Cortex of kidney (tissue), 1 donor: ENCODE measurements at places on chromosomes 4 and X.

GRCh38 chr4:66331761-66332160 is 661.5 kb upstream of the EPHA5 start:
- no peak for DNase-seq

DNA sequence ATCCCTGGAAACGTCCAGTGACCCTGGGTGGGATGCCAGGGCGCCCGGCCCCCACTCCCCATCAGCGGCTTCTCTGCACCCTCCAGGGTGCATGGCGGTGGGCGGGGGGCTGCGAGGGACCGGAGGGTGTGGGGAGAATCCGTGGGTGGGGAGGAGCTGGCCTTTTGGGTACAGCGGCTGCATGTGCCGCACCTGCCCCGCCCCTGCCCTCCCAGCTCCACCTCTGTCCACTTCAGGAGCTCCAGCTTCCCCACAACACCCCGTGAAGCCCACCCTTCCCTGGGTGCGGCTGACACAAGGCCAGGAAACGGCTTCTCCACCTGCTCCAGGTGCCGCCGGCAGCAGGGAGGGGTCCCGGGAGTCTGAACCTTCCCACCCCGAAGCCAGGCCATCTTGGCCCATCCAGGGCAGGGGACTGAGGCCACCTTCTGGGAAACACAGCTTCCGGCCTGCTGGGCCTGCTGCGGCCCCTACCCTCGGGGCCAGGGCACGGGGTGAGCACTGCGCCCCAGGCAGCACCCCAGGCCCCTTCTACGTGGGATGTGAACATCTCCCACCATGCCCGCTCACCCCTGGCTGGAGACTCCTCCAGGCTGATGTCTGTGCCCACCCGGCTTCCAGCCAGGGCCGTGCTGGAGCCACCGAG is 34.6 kb downstream of the CPLX1 start:
- no peak for DNase-seq

DNA sequence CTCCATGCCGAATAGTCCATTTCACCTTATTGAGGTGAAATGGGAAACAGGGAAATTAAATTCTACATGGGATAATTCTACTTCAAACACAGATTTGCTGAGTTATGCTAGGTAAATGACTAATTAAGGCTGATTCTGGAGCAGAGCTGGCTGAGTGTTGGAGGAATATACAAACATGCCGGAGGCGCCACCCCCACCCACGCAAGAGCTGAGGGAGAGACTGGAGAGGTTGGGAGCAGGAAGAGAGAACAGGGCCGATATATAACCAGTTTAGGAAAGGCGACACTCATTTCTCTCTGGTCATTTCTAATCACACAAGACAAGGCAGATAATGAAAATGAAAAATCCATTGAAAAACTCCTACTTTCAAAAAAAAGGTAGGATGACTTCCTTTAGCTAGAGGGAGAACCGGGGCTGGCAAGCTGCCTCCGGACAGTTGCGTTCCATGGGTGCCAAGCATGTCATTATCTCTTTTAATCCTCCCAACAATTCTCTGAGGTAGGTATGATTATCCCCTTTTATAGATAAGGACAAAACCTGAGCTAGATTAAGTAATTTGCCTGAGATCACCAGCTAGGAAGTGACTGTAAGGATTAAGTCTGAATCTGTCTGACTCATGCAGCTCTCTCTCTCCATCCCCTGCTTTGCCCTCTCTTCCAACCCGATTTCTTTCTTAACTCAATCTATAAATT is 27.6 kb upstream of the CFAP299 start:
- DNase-seq: no peak

DNA sequence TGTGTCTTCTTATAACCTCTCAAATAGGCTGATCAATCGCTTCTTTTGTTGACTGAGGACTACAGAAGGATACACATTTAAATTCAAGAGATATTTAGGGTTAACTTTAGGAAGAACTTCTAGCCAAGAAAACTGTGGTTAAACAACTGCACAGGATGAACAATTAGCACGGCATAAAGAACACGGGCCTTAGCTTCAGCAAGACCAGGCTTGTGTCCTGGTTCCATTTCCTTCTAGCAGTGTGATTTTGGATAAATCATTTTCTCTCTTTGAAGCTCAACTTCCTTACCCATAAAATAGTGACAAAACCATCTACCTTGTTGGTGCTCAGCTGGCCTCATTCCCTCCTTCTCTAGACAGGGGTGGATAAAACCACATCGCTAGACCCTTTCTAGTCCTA is 117.6 kb downstream of the TSPAN5 start:
- DNase-seq: no peak

GRCh38 chr4:185825737-185826136 is 13.7 kb upstream of the SORBS2 start:
- no peak for DNase-seq

DNA sequence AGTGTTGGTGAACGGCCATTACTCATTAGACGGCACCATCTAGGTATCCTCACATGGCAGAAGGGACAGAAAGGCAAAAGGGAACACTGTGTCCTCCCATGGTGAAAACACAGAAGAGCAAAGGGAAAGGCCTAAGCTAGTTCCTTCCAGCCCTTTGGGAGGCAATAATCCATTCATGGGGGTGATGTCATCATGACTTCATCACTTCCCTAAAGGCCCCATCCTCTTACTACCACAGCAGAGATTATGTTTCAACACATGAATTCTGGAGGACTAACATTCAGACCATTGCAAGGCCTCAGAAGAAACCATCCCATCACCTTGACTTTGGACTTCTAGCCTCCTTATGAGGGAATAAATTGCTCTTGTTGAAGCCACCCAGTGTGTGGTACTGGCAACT is 238.2 kb downstream of the MGST2 start:
- DNase-seq: no peak

DNA sequence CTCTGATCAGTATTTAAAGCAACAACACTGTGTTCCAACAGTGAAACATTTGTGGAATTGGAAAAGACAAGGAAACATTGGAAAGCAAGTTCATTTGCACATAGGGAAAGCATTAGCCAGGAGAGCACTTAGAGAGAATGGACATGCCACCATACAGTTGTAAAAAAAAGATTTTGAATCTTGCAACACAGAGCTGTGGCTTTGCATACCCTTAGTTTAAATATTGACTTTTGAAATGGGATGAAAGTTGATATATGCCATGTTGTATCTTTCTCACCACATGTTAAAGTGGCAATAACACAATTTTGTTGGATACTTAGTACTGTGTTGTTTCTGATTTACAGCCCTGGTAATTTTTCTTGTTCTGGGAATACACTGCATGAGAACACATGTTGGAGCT is 208.1 kb downstream of the BMPR1B start:
- DNase-seq: no peak

DNA sequence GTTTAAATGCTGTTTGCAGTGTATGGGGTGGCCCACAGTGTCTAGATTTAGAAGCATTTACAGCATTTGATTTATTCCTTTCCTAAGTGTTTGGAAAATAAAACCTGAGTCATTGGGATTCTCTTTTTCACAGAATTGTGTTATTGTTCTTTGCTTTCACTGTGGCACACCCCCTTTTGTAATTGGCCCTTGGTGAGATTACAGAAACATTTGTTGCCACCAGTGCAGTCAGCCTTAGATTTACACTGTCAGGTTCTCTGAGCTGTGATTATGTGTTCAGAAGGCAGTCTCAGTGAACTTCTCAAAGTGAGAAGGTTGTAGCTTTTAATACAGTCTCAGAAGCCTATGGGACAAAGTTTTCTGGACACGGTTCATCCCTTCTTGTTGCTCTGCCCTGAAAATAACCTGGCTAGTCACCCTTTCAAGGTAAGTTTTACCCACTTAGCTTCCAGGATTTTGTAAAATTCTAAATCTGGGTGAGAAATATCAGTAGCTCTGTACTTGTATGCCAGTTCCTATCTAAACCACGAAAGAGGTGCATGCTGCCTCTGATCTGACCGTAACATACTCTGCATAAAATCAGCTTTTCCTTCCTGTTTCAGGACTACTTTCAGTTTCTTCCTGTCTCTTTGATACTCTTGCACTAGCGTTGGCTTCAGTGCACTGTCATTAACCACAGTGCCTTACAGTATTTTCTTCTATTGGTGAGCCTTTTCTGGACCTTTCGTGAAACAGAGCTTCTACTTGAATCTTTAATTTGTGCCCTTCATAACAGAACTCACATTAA is 12.6 kb downstream of the RUFY3 start:
- DNase-seq: no peak

GRCh38 chr4:165765053-165765452 is 108.0 kb upstream of the TLL1 start:
- no peak for DNase-seq

DNA sequence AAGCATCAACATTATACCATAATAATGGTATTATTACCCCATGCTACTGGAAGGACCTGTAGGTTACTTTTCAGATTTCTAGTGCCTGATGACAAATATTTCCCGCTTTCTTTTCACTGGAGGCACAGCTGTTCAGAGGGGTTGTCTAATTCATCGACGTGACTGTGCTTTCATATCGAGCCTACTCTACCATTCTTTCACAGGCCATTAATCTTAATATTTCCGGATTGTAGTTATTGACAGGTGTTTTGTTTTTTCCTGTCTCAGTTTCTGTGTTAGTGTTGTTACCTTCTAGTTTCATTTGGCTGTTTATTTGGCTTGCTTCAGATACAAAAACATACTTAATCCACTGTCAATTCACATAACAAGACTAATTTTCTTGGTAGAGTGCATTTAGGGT is 330.9 kb downstream of the SPOCK3 start:
- no peak for DNase-seq

DNA sequence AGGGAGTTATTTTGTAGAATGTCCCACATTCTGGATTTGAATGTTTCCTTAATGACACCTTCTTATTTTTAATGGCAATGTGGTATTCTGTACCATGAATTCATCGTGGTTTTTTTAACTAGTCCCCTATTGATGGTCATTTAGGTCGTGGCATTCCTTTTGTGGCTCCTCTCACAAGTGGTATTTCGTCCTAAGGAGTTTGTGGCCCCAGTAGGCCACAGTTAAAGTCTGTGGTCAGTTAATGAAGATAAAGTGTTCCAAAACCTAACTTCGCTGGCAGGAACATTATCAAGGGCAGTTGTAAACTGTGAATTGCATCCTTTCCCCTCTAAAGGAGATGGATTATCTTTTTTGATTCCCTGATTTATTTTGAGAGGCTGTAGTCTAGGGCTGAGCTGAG is 133.2 kb downstream of the TMEM164 start:
- no peak for DNase-seq

DNA sequence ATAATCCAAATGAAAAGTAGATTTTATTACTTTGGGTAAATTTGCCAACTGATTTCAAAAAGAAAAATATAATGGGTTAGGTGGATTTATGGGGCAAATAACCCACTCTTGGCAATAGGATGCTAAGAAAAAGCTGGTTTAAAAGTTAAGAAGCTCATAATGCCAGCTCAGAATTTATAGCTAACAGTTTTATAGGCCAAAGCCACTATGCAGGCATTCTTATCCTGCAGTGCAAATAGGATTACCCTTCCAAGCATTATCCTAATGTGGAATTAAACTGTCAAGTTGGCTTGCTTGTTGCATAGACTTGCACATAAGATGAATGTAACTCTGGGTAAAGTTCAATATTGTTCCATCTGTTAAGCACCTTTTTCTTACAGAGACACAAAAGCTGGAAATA is 703.0 kb downstream of the PCDH18 start:
- no peak for DNase-seq

- no peak for DNase-seq
Observed at GRCh38 chrX:147846676-147847075, 65.0 kb upstream of the FMR1 start.

DNA sequence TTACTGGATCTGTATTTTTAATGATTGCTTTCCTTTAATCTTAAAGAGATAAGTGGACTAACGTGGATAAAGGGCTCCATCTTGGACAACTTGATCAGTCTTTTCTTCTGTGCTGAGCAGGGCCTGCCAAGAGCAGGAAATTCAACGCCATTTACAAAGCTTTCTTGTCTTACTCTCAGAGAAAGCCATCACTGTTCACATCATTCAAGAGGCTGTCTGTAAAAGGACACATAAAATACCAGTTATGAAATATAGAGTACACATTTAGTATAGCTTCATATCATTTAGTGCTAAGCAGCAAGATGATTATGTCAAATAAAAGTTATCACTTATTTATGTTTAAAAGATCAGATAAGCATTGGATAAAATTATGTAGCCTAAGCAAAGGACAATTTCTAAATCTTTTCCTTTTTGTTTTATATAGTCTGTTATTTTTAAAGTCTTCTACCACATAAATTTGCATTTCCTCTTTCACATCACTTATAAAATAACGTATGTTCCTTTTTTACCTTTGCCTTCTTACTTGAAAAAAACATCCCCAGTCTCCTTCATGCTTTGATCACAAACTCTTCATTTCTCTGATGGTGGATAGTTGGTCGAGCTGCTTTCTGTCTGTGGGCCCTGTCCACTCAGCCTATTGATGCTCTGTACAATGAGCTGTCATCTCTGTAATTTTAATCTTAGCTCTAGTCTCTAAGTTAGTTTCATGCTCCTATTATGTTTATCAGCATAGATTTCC is 2.1 kb upstream of the CCNG2 start:
- DNase-seq: no peak

- no peak for DNase-seq
Observed at GRCh38 chr4:41304221-41304620, 47.5 kb downstream of the UCHL1 start.

- DNase-seq: no peak
Observed at GRCh38 chrX:6383917-6384316, 151.0 kb downstream of the VCX3A start.

DNA sequence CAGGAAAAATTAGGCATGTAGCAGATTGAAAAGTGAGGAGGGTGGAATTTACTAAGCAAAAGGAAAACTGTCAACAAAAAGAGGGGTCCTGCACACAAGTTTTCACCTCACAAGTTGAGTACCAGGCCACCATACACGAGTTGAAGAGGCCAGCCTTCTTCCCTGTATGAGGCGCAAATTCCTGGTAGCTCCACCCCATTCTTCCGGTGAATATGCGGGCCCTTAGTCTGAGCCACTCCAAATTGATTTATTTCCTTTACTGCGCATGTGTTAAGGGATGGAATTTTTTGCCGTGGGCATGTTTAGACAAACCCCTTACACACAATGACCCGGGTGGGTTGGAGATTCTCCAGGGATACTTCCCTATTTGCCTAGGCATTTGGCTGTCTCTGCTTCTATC is 942.1 kb upstream of the GRIA3 start:
- DNase-seq: no peak
